ENCODE measurements at places on chromosomes 13 and 19.

DNA sequence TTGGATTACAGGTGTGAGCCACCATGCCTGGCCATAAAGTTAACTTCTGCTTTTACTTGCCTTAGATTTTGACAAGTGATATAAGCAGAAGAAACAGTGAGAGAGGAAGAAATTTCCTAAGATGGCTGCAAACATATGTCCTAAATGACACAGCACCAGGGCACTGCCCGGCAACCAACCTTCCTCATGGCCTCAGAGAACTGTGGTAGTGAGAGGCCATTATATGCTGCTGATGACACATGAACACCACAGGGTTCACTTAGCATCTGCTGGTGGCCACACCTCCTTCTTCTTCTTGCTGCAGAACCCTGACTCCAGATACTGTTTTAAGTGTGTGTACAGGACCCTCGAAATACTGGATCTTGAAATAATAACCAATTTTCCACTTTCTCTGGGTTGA is 88.2 kb downstream of the KCTD12 start:
- no peak for DNase-seq

DNA sequence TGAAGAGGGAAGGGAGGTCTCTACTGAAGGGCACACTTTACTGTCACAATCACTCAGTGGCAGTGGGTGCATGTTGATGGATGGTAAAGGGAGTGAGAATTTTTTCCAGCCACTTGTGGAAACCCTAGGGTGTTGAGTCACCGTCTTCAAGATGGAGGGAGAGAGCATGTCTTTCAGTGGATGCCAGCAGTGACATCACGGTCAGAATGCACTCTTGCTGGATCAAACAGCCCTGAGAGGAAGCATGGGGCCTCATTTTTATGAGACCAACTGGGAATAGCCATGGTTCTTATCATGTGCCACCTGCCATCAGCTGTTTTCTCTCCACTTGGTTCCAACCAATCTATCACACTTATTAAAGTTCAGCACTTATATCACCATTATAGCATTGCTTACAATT is 182.5 kb downstream of the KCNRG start:
- no peak for DNase-seq

- no peak for DNase-seq
Observed at GRCh38 chr19:2721570-2722540, 683 bp upstream of the DIRAS1 start.

DNA sequence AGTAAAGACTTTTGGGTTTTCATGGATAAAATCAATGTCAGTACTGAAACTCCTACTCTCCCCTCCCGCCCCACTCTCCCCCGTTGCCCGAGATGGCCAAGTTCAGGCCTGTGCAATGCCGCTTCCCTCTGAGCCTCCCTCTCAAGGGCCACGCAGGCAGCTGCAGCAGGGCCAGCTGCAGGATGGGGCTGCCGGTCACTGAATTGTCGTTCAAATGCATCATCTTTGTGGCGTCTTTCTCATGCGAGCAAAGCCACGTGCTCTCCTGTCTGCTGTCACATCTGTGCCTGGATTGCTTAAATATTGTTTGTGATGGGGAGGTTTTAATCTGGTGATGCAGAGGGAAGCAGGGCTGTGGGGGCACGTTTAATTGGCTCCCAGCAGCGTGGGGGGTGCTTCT is 26.6 kb downstream of the SHISA2 start:
- DNase-seq, result no peak

- DNase-seq, result peak; percentile 95
Observed at GRCh38 chr13:93227878-93228642, 1.5 kb downstream of the GPC6 start.

- DNase-seq, result peak; percentile 70
Observed at GRCh38 chr19:1408300-1409203, 1.2 kb downstream of the DAZAP1 start.

DNA sequence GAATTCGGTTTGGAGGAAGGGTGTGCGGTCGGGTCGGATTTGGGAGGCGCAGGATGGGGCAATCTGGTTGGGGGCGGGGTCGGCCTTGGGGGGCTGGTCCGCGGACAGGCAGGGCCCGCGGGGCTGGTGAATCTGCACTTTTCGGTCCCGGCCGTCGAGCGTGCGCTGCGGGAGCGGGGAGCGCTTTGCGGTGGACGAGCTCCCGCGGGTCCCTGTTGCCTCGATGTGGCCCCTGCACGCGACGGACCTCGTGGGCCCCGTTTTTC is 11.9 kb downstream of the PEAK3 start:
- no peak for DNase-seq

DNA sequence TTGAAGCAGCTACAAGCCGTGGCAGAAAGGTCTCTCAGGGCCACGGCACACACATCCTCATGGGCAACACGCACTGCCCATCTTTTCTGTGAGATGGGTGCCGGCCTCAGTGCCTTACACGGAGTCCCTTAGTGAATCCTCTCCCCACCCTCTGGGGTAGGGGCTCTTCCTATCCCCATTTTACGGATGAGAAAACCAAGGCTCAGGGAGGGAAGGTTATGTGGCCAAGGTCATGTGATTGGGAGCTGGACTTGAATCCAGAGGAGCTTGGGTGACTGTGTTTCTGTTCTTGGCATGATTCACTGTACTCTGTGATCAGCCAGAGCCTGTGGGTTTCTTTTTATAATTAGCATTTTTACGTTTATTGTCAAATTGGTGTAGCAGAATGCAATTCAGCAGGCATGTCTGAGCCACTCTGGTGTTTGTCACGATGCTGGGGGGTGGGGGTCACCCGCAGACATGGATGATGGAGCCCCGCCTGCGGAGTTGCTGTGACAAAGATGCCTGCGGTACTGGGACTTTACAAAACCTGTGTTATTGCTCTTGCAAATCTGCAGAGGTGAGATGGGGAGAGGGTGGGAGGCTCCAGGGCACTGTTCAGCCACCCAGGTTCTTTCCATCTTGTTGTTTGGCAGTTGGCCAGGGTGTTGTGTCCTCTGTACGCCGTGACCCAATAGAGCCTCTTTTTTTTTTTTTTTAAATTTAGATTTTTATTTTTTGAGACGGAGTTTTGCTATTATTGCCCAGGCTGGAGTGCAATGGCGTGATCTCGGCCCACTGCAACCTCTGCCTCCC is 4.5 kb downstream of the SCN1B start:
- no peak for DNase-seq

GRCh38 chr13:110361365-110361911 is 54.4 kb downstream of the COL4A2 start:
- peak; percentile 42 for DNase-seq

DNA sequence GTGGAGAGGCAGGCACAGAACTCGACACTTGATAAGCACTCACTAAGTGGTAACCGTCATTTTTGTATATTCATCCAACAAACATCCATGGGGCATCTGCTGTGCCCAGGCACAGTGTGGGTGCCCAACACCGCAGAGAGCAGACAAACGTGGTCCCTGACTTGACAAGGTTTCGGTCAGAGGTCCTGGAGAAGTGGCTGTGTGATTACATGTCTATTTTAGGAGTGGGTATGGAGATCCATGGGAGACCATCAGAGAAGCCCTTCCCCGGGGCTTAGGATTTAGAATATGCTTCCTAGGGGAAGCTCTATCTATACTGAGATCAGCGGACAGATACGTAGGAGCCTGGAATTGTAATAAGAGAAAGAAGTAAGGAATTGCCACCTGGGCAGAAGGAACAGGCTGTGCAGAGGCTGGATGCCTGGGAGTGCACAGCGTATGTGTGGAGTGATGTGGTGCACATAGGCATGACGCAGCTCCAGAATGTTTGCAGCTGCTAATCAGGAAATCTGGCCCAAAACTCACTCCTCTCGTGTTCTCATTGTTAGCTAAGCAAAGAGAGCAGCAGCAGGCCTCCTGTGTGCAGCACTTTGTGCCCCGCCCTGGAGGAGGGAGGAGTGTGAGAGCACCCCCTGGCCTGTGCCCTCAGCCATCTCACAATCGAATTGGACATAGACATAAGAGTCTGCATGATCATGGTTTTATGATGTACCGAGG is 23.0 kb upstream of the IRS2 start:
- no peak for DNase-seq

DNA sequence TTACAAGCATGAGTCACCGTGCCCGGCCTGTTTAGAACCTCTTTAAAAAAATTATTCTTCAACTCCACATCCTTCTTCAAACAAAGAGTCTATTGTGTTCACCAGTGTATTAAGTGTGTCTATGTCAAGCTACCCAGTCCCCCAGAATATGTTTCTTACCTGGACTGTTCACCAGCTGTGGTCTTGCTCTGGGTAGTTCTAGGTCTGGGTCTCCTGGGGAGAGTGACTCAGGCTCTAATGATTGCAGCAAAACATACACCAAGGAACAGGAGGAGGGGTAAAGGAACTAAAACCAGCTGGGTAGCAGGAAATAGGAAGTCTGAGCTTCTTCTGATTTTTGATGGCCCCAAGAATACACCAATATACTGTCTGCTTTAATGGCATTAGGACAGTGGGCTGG is at the start of gene FPR1:
Gene FPR1 (minus strand): TSS at position 224 of the 400 bp plus-strand sequence. CDS start 4,884 bp downstream, outside the sequence.
- DNase-seq, result no peak

DNA sequence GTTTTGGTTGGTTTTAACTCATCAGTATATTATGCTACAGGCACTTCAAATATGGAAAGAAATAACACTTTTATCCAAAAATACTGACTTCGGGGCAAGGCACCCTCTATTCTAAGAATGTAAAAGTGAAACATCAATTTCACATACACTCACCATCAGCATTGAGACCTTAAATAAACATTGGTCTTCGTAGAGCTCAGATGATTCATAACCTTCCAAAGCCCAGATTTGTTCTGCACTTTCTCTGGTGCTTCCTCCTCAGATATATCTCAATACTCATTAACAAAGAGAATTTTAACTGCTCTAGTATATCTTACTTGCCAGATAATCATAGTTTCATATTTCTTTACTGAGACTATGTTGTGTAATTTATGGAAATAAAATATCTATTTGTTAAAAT is 794.3 kb downstream of the LIG4 start:
- no peak for DNase-seq

- no peak for DNase-seq
Observed at GRCh38 chr19:3132971-3133792, 2.7 kb upstream of the GNA15 start.

- no peak for DNase-seq
Observed at GRCh38 chr19:2625434-2625833, 77.1 kb downstream of the GNG7 start.

DNA sequence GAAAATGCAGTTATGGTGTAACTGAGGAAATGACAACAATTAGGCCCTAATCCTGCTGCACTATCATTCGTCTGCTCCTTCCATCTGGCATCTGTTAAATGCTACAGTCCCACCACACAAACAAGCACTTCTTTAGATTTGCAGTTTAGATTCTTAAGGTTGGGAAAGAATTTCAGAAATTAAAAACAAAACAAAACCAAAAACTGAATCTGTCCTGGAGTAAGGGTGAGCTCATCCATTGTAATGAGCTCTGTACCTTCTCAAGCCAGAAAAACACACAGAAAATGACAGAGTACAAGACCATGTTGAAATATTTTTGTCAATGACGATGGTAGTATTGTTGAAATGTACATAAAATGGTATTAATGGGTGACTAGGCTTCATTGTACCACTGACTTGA is 28.3 kb downstream of the SMAD9 start:
- DNase-seq, result no peak
